Stimulated activated CD8-positive, alpha-beta memory T cell treated with anti-CD3 and anti-CD28 coated beads, Interleukin-4, amount 100 ng/mL, for 4 hours (primary cell): ENCODE measurements at places on chromosomes 1 and 21.

DNA sequence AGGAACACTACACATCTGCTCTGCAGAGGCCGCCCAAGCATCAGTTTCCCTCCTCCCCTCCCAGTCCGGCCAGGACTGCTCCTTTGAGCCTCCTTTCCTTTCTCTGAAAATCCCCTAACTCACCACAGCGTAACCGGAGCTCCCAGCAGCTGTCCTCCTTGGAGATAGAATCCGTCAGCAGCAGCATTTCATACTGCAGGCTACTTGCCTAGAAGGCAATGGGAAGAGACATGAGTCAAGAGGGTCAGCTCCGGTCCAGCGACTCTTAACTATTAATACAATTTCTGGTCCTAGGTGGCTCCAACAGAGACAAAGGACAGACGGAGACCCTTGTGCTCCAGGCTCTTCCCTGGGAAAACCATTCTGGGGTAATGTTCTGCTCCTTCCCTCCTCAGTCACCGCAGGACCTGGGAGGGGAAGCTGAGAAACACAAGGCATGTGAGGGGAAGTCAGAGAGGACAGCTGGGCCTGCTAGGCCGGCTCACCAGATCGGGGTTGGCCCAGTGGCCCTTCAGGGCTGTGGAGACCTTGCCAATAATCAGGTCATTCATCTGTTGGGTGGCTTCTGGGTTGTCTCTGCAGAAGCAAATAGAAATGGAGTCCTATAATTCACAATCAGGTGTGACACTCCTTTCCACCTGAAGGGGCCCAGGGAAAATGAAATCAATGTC is 99.7 kb downstream of the UBR4 start:
- no peak for DNase-seq

- DNase-seq, result no peak
Observed at GRCh38 chr1:147712605-147713004, 42.3 kb upstream of the ACP6 start.

DNA sequence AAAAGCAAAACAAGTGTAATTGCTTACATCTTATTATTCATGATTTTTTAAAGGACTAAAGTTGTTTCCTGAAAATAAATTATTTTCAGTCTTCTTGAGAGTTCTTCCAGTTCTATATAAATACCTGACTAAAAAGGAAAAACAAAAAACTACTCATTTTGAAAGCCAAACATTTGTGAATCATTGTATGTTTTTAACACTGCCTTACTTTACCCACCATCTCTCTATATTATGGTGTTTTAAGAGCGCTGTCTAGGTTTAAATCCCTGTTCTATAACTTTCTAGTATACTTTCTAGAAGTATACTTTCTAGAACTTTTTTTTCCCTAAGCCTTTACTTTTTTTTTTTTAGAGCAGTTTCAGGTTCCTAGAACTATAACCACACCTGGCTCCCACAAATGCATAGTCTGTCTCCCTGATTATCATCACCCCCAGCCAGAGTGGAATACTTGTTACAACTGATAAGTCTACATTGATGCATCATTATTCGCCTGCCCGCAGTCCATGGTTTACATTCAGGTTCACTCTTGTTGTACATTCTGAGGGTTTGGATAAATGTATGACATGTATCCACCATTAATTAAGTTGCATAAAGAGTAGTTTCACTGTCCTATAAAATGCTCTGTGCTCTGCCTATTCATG is 9.8 kb downstream of the RSBN1 start:
- no peak for DNase-seq

- DNase-seq, result no peak
Observed at GRCh38 chr21:31221043-31221442, 123.0 kb downstream of the TIAM1 start.

- DNase-seq, result no peak
Observed at GRCh38 chr1:206435445-206435844, 34.8 kb upstream of the IKBKE start.

DNA sequence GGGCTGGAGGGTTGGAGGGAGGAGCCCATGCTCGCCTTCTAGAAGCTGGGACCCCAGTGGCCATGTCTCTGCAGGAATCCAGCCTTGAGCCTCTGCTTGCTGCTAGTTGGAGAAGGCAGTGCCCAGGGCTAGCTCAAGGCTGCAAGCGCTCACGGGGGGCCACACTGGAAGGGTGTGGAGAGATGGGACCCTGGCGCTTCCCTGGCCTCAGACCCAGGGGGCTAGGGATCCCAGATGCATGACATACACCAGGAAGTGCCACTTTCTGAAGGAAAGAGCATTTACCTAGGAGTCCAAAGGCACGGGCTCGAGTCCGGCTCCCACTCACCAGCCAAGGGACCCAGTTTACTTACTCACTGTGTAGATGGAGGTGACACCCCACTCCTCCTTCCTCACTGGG is 32.6 kb downstream of the NENF start:
- DNase-seq, result no peak

- no peak for DNase-seq
Observed at GRCh38 chr1:241888232-241888631, 40.2 kb downstream of the EXO1 start.

DNA sequence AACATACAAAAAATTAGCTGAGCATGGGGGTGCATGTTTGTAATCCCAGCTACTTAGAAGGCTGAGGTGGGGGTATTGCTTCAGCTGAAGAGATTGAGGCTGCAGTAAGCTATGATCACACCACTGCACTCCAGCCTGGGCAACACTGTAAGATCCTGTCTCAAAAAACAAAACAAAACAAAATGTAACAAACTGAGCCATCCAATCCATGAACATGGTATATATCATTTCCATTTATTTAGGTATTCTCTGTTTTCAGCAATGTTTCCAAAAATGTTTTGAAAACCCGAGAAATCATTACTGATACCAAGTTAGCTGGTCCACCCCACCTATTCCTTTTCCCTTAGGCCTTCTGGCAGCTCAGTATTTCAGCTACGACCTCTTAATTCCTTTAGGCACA is 18.4 kb downstream of the ATPAF1 start:
- DNase-seq, result no peak

GRCh38 chr1:100452641-100453040 is 85.3 kb upstream of the GPR88 start:
- DNase-seq, result no peak

GRCh38 chr1:235077571-235078479 is 50.8 kb downstream of the TOMM20 start:
- no peak for DNase-seq
